DND-41 (cell line): ENCODE measurements at places on chromosomes 5 and 9.

- DNase-seq = no peak
These were observed 106.5 kb upstream of the MSX2 start for GRCh38 chr5:174617910-174618309.

- no peak for DNase-seq
These were observed 15.3 kb downstream of the HSPA9 start for GRCh38 chr5:138559937-138560336.

- no peak for DNase-seq
These were observed 10.2 kb downstream of the MAMDC2 start for GRCh38 chr9:70053864-70054263.

- no peak for DNase-seq
These were observed 65.2 kb downstream of the TMC1 start for GRCh38 chr9:72586388-72587130.

DNA sequence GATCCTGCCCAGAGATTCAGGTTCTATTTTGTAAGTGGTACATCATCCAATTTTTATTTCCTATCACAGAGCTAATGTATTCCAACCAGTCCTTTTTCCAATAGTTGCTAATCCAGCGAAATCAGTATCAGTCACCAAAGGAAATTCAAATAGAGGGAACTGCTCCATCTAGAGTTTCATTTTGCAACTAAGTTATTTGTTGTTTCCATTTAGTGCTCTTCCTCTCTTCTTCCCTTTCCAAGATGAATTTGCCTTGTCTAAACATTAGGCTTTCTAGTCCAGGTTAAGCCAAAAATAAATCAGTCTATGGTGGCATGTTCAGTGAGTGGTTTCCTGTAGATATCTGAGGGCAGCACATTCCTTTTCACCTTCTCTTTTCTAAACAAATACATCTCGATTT is 79.8 kb upstream of the SPATA31D4 start:
- DNase-seq = no peak

DNA sequence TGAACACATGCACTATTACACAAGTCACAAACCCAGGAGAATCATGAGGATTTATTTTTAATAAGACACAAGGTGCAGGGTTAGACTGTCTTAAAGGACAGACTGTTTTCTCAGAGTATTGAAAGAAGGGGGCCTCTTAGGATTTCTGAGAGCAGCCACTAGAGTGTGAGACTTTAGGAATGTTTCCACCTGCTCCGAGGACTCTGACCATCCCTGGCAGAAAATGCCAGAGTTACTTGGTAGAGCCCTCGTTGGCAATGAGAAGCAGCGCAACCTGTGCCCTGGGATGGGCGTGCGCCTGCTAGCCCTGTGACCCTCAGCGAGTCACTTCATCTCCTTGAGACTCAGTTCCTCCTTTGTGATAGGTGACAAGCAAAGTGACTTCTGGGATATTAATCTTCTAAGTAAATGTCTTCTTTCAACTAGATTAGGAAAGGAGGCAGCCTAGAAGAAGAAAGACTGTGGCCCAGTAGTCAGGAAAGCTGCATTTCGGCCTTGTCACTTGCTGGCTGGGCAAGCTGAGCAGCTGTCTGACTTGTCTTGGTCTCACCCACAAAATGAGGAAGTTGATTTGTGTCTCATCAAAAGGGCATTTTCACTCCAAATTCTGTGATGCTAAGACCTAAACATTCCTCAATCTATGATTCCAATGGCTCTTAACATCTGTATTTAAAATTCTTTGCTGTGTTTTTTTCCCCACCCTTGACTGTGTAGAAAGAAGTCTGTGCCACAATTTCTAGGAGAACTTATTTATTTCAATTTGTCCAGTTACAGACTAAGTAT is 60.5 kb downstream of the PTCD2 start:
- DNase-seq = no peak

DNA sequence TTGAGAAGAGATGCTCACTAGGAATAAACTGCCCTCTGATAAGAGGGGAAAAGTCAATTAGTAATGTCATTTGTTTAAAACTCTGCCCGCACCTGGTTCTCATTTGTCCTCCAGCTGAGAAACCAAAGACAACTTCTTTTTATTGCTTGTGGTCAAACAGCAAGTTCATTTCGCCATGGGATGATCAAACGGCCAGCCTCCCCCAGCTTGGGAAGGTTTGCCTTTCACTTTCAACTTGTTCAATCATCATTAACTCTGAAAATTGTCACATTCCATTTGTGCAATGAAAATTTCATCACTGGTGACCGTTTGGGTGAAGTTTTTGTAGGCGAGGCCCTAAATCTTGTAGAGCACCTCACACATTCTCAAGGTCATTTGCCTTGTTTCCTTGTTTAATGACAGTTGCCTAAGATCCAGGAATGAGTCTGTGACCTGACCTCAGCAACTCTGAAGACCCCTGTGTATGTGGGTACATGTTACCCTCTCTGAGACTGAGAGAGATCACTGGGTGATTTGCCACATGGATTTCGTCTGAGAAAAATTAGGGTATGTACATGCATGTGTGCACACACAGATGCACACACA is 117.7 kb downstream of the MARCHF3 start:
- no peak for DNase-seq

DNA sequence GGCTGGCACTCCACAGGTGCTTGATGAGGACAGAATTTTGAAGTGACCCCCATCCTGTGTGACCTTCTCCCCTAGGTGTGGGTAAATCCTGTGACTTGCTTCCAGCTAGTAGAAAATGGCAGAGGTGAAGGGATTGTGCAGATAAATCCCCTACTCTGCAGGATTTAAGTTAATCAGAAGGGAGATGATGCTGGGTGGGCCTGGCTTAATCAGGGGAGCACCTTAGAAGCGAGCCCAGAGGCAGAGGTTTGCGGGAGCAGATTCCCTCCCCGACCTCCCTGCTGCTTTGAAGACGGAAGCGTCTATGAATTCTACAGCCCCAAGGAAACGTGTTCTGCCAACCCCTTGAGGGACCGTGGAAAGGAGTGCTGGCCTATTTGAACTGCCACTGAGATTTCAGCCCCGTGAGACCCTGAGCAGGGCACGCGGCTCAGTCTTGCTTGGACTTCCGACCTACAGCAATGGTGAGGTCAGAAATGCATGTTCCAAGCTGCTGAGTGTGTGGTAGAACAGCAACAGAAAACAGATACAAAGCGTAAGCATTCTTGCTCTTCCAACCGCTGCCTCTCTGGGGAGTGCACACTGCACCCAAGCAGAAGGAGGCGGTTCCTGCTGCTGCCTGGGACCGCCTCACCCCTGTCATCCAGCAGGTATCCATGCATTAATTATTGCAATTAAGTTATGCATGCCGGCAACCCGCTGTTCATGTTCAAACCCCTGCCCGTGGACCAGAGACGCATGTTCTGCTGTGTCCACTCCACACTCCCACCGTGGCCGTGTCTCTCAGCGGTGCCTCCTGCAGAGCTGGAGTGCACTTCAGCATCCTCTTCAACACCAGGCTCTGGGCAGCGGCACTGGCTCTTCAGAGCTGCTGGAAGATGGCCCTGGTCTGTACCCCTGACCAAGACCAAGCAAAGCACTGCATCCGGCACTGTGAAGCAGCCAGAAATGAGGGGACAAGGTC is 54.6 kb upstream of the RXRA start:
- no peak for DNase-seq

DNA sequence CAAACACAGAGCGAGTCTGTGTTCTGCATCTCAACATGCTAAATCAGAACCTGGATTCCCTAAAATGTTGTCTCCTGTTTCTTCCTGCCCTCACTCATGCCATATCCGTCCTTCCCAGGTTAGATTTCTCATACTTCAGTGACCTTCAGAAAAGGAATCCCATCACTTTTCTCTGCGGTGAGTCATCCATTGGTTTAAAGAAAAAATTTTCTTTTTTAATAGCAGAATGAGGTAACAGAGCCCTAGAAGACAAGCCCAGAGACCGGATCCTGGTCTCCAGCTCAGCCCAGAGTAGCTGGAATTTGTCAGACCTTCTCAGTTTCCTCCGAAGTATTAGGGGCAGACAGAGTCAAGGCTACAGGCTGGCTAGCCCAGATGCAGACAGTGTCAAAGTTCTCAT is 143.2 kb upstream of the DMRT1 start:
- no peak for DNase-seq

DNA sequence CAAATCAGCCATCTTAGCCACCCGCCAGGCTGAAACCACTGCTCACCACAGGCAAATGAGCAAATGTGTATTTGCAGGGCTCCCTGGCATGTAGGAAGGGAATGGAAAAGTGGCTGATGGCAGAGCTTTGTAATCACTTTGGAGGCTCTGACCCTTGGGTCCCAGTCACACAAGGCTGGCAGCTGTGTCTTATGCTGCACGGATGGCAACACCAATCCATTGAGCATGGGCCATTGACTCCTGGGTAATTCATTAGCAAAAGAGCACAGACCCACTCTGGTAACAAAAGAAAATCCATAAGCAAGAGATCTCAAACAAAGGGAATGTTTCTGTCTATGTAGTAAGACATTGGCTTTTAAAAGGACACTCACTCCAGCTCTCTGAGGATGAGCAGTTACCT is 57.6 kb downstream of the SPOCK1 start:
- DNase-seq = no peak

- no peak for DNase-seq
These were observed 132.8 kb downstream of the RASEF start for GRCh38 chr9:82930116-82930515.

DNA sequence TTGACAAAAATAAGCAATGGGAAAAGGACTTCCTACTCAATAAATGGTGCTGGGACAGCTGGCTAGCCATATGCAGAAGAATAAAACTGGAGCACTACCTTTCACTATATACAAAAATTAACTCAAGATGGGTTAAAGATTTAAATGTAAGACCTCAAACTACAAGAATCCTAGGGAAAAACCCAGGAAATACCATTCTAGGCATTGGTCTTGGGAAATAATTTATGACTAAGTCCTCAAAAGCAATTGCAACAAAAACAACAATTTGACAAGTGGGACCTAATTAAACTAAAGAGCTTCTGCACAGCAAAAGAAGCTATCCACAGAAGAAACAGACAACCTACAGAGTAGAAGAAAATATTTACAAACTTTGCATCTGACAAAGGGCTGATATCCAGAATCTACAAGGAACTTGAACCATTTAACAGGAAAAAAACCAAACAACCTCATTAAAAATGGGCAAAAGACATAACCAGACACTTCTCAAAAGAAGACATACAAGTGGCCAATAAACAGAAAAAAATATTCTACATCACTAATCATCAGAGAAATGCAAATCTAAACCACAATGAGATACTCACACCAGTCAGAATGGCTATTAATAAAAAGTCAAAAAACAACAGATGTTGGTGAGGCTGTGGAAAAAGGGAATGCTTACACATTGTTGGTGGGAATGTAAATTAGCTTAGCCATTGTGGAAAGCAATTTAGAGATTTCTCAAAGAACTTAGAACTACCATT is 75.2 kb upstream of the CPEB4 start:
- DNase-seq = no peak

DNA sequence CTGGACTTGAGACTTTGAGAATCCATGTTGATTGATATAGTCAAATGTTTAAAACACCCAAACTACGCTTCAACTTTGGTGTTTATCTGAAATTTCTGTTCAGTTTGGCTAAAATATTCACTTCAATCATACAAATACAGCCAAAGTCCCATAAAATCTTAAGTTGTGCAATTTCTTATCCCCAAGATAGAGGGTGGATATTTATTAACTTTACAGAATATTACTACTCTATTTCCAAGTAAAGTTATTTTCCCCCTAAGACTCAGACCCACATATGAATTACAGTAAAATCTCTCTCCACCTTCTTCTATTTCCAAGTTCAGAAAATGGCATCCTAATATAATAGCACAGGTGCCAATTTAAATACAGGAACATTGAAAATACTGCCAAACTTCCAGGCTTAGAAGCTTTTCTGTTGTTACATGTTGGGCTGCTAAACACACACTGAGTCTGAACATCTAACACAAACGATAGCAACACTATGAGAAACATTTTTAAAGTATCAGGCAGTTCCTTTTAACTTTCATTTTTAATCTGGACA is 290.3 kb downstream of the EBF1 start:
- no peak for DNase-seq

- no peak for DNase-seq
These were observed 44.2 kb upstream of the MAST4 start for GRCh38 chr5:66551945-66552344.

DNA sequence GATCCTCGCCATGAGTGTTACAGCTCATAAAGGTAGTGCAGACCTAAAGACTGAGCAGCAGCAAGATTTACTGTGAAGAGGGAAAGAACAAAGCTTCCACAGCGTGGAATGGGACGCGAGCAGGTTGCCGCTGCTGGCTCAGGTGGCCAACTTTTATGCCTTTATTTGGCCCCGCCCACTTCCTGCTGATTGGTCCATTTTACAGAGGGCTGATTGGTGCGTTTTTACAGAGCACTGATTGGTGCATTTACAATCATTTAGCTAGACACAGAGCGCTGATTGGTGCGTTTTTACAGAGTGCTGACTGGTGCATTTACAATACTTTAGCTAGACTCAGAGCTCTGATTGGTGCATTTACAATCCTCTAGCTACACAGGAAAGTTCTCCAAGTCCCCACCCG is 13.9 kb downstream of the PLK2 start:
- no peak for DNase-seq

DNA sequence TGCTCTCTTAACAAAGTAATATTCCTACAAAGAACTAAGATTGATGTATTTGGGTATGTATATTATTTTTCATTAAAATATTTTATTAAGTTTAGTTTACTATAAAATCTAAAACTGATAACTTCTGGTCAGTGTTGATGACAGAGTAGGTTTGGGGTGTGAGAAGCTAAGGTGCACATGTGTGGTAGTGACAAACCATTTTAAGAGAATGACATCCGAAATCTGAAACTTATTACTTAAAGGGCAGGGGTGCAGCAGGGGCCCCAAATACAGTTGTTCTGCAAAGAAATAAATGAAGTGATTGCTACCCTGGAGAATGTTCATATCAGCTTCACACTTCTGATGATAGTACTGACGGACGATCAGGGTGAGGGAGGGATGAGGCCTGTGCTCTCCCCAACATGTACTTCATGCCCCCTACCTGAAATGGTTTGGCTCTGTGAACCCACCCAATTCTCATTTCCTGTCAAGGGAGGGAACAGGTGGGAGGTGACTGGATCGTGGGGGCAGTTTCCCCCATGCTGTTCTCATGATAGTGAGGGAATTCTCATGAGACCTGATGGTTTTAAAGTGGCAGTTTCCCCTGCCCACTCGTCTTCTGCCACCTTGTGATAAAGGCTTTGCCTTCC is 125.3 kb upstream of the RFX3 start:
- DNase-seq = no peak

DNA sequence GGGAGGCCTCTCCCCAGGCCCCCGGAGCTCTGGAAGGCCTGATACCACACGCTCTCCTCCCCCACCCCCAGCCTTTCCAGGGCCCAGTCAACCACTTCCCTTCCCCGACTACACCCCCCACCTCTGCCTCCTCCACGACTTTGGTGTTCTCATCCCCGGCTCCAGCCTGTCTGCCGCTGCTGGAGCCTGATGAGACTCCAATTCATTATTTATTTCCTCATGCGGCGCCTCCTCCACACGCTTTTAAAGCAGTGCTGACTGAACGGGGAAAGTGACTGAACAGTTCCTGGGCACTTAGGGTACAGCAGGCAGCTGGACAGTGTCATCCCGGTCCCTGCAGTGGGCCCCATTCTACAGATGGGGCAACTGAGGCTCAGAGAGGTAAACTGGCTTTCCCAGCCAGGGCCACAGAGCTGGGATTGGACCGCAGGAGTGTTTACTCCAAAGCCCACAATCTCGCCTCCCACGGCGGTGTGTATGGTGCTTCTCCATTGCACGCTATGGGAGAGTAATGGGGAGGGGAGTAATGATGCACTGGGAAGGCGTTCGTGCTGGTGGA is 15.9 kb upstream of the RPL26L1 start:
- DNase-seq = no peak

GRCh38 chr5:58410441-58410840 is 49.4 kb downstream of the PLK2 start:
- no peak for DNase-seq
